ENCODE measurements at places on chromosomes 7 and 10.

DNA sequence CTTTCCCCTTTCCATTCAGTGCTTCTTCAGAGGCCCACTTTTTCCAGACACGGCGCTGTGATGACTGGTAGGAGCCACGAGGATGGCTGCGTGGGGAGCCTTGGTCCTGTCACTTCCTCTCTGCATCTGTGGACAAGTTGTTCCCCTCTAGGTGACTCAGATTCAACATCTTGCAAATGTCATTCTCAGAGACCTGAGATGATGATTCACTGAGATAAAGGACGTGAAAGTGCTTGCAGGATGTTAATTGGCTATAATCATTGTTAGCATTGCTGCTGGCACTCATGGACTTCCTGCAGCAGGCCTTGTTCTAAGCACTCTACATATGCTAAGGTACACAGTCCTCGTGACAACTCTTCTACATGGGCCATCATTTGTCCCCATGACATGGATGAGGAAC lies 489.8 kb upstream of the ZMIZ1 start:
- no peak overlapping the region for H3K4me3 ChIP-seq
- no peak overlapping the region for H3K27ac ChIP-seq
- H3K36me3 ChIP-seq, result no peaks in the 10 kb centered on the region

DNA sequence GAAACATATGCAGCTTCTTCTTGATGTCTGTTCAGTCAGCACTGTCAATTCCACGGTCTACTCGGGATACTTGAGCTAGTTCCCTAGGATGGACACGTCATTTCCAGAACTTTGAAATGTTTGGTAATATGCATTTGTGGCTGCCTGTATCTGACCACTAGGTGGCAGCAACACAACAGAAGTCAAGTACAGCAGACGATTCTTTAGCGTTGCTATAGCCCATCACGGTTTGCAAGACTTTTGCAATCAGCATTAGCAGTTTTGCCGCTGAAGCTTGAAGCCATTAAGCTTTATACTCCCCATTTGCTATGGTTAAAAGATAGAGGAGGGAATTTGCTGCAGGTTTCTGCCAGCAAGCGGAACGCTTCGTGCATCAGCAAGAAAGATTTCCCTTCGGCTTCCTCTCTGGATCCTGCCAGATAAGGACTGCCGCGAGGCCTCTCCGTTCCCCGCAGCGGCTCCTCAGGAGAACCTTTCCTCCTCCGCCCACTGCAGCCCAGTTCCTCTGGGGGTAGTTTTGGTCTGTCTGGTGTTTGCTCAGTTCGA lies 63.5 kb downstream of the ABCC2 start:
- H3K4me1 ChIP-seq, result peaks cover 9% of the 10 kb centered on the region
- DNase-seq, result peak; percentile 70
- H3K27ac ChIP-seq, result no peak overlapping the region
- H3K27me3 ChIP-seq, result no peaks in the 10 kb centered on the region
- H3K4me3 ChIP-seq, result peak overlapping the region; percentile 14

GRCh38 chr7:25259487-25260243 lies 31.4 kb upstream of the NPVF start:
- peaks cover 23% of the 10 kb centered on the region for H3K4me1 ChIP-seq
- peaks cover 3% of the 10 kb centered on the region for H3K27me3 ChIP-seq
- H3K27ac ChIP-seq, result no peak overlapping the region
- peak; percentile 68 for DNase-seq
- no peaks in the 10 kb centered on the region for H3K36me3 ChIP-seq
- H3K4me3 ChIP-seq, result no peak overlapping the region

DNA sequence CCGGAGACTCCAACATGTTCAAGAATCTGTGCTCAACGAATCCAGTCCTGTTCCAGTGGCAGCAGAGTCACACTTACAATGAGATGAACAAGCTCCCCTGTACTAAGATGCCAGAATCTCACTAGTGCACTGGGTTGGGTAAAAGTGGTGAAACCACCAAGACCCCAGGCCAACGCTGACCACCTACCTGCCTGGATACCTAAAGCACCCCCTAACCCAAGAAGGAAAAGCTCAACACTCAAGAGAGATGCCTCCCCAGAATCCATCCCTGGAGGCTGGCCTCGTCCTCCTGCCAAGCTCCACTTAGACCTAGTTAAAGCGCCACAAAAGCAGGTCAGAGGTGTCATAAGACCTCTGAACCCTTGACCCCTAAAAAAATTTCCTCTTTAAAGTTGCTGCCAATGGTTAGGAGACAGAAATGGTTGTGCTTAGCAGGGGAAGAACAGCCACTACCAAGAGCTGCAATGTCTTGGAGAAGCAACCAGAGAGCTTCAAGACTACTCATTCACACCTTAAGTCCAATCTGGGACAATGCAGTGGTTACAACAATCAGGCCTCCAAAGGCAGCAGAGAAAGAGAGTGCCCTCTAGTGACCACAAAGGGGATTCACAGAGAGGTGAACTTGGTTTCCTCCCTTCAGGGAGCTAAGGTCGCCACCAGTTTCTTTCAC lies 94.6 kb upstream of the MACROH2A2 start:
- H3K36me3 ChIP-seq, result peaks cover 3% of the 10 kb centered on the region
- H3K4me1 ChIP-seq, result peaks cover 1% of the 10 kb centered on the region
- H3K27ac ChIP-seq, result no peak overlapping the region
- no peaks in the 10 kb centered on the region for H3K27me3 ChIP-seq

DNA sequence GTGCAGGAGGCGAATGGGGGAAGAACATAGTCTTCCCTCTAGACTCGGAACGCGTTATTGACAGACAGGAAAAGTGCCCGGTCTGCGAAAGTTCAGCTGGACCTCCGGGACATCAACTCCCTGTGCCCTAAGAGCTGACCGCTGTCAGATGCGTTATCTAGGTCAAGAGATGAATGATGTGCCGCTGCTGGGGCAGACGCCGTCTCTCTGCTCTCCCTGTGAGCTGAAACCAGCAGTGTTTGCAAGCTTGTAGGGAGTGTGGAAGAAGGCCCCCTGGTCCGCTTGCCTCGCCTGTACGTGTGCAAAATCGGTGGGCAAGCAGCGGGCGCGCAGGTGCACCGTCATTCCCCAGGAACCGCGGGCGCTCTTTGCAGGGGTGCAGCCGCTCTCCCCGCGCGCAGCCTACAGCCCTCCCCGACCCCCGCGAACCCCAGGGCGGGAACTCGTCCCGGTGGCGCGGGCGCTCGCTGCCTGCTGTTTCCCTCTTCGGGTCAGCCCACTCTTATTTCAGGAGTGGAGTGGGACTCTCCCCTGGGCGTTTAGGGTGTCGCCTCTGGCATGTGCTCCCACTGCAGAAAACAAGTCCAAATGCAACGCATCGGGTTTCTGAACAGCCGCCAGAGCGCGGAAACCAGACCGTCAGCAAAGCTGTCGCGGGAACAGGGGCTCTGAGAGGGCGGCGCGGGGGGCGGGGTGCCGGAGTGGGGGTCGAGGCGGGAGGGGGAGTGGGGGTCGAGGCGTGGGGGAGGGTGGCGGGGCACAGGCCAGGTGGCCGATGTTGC lies 1.8 kb upstream of the PFKFB3 start:
- DNase-seq, result peak; percentile 15
- no peak overlapping the region for H3K27ac ChIP-seq
- H3K36me3 ChIP-seq, result peaks cover 6% of the 10 kb centered on the region
- H3K27me3 ChIP-seq, result peaks cover 51% of the 10 kb centered on the region
- peaks cover 26% of the 10 kb centered on the region for H3K4me1 ChIP-seq
- peak overlapping the region; percentile 83 for H3K4me3 ChIP-seq

DNA sequence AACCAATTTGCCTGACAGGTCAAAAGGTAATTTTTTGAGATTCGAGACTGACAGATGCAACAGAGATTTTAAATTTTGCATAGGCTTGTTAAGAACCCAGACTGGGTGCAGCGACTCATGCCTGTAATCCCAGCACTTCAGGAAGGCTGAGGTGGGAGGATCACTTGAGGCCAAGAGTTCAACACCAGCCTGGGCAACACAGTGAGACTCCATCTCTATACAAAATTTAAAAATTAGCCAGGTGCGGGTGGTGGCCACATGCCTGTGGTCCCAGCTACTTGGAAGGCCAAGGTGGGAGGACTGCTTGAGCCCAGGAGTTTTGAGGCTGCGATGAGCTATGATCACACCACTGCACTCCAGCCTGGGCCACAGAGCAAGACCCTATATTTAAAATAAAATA lies 34.6 kb downstream of the AMZ1 start:
- no peaks in the 10 kb centered on the region for H3K4me1 ChIP-seq
- peaks cover 7% of the 10 kb centered on the region for H3K36me3 ChIP-seq
- no peak overlapping the region for H3K4me3 ChIP-seq
- H3K27ac ChIP-seq, result no peak overlapping the region

DNA sequence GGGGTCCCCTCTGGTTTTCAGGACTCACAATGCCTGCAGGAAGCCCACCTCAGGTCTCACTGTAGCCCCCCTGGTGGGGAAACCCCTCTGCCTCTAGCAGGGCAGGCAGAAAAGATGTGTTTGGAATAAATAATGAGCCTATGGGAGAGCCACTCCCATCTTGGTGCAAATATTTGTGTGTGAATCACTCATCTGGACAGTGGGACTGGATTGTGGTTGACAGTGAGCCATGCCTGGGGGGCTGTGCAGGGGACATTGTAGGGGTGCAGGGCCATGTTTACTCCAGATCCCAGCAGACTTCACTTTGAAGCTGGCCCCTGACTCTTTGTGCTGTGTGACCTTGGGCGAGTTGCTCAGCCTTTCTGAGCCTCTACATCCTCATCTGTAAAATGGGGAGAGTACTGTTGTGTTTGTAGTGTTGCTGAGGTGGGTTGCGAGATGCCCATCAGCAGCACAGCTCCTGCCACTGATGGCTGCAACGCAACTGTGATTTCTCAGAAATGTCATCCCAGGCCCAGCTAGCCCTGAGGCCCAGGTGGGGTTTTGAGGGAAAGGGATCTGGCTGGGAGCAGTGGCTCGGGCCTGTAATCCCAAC lies 20.7 kb downstream of the GTF2IRD1 start:
- no peak overlapping the region for H3K4me3 ChIP-seq
- no peak for DNase-seq
- H3K4me1 ChIP-seq, result peaks cover 17% of the 10 kb centered on the region
- H3K27ac ChIP-seq, result no peak overlapping the region
- no peaks in the 10 kb centered on the region for H3K27me3 ChIP-seq

DNA sequence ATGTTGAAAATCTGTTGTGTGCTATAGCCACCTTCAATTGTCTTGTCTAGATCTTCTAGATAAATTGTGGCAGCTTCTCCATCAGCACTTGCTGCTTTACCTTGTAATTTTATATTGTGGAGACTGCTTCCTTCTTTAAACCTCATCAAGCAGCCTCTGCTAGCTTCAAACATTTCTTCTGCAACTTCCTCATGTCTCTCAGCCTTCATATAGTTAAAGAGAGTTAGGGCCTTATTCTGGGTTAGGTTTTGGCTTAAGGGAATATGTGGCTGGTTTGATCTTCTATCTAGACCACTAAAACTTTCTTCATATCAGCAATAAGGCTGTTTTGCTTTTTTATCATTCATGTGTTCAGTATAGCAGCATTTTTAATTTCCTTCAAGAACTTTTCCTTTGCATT lies 128.2 kb downstream of the ADAM22 start:
- H3K27me3 ChIP-seq, result no peaks in the 10 kb centered on the region
- peaks cover 8% of the 10 kb centered on the region for H3K36me3 ChIP-seq
- H3K27ac ChIP-seq, result no peak overlapping the region
- DNase-seq, result no peak
- H3K4me1 ChIP-seq, result no peaks in the 10 kb centered on the region

DNA sequence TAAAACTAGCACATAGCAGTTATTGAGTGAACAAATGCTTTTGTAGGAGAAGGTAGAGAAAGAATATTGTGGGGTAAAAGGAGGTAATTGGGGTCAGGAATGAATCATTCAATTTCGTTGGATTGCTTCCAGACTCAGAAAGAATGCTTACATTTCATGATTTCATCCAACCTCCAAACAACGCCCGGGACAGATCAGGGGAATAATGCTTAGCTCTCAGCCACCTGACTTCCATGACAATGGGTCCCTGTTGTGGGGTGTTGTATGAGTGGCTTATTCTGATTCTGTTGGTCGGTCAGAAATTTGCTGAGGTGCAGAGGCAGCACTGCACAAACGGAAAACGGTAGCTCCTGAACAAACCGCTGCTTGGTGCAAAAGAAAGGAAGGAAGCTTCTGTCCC lies 24.0 kb upstream of the INPP5F start:
- peaks cover 34% of the 10 kb centered on the region for H3K4me1 ChIP-seq
- H3K27me3 ChIP-seq, result no peaks in the 10 kb centered on the region
- no peak overlapping the region for H3K4me3 ChIP-seq
- peaks cover 2% of the 10 kb centered on the region for H3K36me3 ChIP-seq

DNA sequence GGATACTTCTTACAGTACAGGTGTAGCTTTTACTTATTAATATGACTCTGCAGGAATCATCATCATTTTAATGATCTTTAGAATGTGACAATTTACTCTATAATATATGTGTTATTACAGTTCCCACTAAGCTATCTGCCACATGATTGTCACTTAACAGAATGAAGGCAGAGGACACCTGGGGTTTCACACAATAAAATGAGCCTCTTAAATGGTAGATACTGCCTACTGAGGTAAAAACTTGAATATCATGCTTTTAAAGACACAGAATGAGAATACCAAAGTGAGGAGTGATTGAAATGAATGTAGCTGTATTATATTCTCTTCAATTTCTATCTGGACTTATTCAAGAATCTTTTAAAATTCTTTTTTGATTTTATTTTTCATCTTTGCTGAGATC lies 1255.3 kb upstream of the LRRN3 start:
- no peak overlapping the region for H3K4me3 ChIP-seq
- H3K36me3 ChIP-seq, result no peaks in the 10 kb centered on the region

GRCh38 chr10:119543814-119544642 lies 1.5 kb upstream of the RGS10 start:
- no peak overlapping the region for H3K27ac ChIP-seq
- H3K27me3 ChIP-seq, result peaks cover 66% of the 10 kb centered on the region
- H3K4me1 ChIP-seq, result peaks cover 12% of the 10 kb centered on the region
- no peaks in the 10 kb centered on the region for H3K36me3 ChIP-seq
- no peak for DNase-seq

DNA sequence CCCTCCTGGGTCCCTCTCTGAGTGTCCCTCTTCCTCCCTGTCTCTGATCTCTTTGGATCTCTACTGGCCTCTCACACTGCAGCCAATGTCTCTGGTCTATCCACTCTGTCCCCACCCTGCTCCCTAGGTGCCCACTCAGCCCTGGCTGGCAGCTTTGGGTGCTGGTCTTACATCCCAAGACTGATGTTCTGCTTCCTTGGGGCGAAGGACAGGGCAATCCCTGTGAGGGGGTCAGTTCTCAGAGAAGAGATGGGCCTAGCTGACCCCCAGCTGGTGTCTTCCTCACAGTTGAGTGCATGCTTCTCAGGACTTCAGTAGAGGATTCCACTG lies 51.7 kb upstream of the CAMK2B start:
- no peaks in the 10 kb centered on the region for H3K36me3 ChIP-seq
- DNase-seq, result no peak
- H3K27me3 ChIP-seq, result peaks cover 6% of the 10 kb centered on the region
- H3K4me1 ChIP-seq, result peaks cover 18% of the 10 kb centered on the region

DNA sequence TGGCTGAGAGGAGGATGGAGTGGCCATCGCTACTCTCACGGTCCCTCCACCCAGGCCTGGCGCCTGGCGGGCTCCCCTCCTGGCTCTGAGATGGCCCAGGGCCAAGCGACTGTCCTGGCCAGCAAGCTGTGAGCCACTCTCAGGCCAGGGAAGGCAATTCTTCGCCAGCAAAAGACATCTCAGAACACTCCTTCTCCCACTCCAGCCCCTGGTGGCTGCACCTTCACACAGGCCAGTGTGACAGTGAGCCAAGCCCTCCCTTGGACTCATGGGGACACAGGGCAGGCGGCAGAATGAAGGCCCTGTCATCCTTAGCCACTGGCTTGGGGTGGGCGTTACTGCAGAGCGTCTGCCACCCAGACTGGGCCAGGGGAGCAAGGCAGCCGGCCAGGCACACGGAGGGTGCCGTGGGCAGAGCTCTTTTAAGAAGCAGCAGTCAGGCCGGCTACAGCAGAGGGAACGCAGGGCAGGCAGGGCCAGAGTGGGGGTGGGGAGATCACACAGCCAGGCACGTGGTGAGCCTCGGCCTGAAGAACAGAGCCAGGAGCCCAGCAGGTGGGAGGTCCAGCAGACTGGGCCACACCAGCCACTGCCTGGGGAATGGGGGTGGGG lies 14.4 kb downstream of the STK32C start:
- H3K27me3 ChIP-seq, result peaks cover 2% of the 10 kb centered on the region
- no peak overlapping the region for H3K27ac ChIP-seq
- no peak for DNase-seq
- H3K36me3 ChIP-seq, result no peaks in the 10 kb centered on the region
- peaks cover 19% of the 10 kb centered on the region for H3K4me1 ChIP-seq
